ENCODE measurements at places on chromosomes 3 and 15. TPM values are rescaled to one million over a fixed set of nuclear protein-coding genes. Genes with fewer than 3 reads are reported as not detected.
A peak's percentile ranks its signal among the peaks of the same experiment; 100 is the strongest.

The GP5 gene
- total RNA-seq = 0.27 TPM

- no peak for DNase-seq
These were observed 288.9 kb upstream of the DPH6 start for GRCh38 chr15:35834866-35835265.

- DNase-seq = no peak
These were observed 80.3 kb downstream of the CERS3 start for GRCh38 chr15:100448481-100448880.

The GUCA1C gene
- not detected for total RNA-seq

DNA sequence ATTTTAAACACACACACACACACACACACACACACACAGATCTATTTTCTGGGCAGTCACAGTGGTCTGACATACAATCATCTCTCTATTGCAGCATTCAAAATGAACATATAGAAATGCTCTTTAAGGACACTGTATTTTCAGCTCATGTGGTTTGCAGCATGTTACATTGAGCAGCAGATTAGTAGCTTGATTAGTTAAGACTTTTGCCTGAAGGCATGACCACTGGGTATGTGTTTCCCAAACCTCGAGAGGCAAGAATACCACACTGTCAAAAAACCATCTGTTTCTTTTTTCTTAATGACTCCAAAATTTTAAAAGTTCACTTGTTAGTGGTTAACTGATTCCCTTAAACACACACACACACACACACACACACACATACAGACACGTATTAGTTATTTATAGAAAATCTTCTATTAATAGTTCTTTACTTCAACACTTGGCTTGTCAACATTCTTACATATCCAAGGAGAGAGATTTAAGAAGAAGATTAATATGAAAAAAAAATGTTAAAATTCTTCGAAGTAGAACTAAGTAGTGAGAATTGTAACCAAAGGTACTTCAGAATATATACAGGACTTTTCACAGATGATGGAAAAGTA lies 518.2 kb downstream of the CADM2 start:
- DNase-seq = no peak

GRCh38 chr3:42042747-42043098 lies 48.4 kb upstream of the TRAK1 start:
- DNase-seq = no peak

The ADAMTS17 gene
- total RNA-seq = under 0.01 TPM

DNA sequence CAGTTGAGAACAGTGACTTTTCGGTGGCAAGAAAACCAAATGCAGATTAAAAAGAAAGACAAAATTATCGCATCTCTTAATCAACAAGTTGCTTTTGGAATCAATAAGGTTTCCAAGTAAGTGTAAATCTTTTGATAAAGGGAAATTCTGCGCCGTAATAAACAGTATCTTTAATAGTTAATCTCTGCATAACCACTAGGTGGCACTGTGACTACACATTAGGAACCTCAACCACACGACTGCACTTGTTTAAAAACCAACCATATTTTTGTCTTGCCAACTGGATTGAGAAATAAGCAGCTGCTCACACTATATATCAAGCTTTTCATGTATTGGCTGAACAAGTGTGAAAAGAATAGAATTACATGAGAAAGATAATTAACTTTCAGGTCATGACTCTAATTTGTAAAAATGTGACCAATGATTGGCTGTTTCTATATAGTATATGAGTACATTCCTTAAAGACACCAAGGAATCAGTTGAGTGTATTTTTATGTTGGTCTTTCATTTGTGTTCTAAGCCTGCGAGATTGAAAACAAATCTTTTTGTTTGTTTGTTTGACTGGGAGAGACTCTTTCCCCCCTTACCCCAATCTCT lies 72.7 kb downstream of the DZIP3 start:
- DNase-seq = peak; percentile 84

The MYZAP gene
- total RNA-seq = 0.27 TPM

- DNase-seq = no peak
These were observed 72.3 kb downstream of the LMLN start for GRCh38 chr3:198032039-198032936.

DNA sequence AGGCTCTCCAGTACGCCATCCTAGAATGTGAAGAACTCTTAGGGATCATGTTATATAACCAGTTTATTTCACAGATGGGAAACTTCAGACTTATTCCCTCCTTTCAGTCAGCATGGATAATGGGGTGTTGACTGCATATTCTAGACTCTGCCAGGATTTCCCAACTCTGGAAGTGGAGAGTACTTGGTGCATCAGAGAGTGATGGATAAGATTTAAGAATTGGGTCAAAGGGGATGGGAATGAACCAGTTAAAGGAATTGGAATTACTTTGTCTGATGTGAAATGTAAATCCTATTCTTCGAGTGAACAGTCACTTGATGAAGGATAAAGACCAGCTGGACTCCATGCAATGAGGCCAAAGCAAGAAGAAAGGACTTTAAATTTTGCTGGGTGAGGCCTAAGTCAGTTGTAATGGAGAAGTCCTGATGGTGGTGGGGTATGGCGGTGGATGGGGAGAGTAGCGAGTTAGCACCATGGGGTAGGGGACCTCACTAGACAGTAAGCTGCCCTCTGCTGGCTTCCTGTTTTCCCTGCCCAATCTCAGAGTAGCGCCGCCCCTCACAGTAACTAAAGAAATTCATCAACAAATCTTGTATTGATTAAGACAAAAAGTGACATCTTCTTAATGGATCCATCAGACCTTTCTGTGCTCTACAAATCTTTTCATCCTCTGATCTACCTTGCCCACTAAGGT lies 7.3 kb upstream of the CACNA1D start:
- no peak for DNase-seq

GRCh38 chr3:18847583-18848197 lies 300.6 kb upstream of the KCNH8 start:
- DNase-seq = peak; percentile 44

The BDH1 gene
- total RNA-seq = 19.9 TPM

GRCh38 chr3:46566040-46566641 lies at the start of gene LRRC2:
LRRC2 (minus strand) TSS chr3:46566302; CDS start chr3:46551591, 14,711 bp downstream.
- no peak for DNase-seq

DNA sequence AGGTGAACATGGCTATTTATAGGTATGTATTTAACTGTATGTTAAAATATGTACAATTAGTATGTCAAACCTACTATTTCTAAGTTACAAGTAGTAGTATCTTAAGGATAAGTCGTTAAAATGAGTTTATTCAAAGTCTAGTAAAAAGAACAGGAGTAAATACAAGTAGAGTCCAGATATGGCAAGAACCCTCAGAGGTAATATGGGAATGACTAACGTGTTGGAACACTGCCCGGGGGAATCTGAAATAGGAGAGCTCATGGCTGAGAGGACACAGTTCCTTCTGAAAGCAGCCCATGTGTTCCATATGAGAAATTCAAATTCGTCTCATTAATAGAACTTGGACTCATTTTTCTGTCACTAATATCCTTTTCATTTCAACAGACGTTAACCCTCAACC lies 158.8 kb downstream of the CLSTN2 start:
- DNase-seq = no peak

GRCh38 chr3:164450276-164450905 lies 627.9 kb downstream of the SI start:
- no peak for DNase-seq

GRCh38 chr3:113438224-113438623 lies 3.1 kb downstream of the CFAP44 start:
- DNase-seq = no peak

- DNase-seq = no peak
These were observed 10.6 kb upstream of the PCSK6 start for GRCh38 chr15:101499863-101500713.

- DNase-seq = no peak
These were observed 11.5 kb upstream of the PDIA5 start for GRCh38 chr3:123055352-123055751.

The PXYLP1 gene
- 3.0 TPM for total RNA-seq

The FEM1B gene
- total RNA-seq = 47.7 TPM

The SEMA3G gene
- total RNA-seq = 0.54 TPM

GRCh38 chr15:48967336-48967735 lies 3.6 kb upstream of the SHC4 start:
- no peak for DNase-seq

DNA sequence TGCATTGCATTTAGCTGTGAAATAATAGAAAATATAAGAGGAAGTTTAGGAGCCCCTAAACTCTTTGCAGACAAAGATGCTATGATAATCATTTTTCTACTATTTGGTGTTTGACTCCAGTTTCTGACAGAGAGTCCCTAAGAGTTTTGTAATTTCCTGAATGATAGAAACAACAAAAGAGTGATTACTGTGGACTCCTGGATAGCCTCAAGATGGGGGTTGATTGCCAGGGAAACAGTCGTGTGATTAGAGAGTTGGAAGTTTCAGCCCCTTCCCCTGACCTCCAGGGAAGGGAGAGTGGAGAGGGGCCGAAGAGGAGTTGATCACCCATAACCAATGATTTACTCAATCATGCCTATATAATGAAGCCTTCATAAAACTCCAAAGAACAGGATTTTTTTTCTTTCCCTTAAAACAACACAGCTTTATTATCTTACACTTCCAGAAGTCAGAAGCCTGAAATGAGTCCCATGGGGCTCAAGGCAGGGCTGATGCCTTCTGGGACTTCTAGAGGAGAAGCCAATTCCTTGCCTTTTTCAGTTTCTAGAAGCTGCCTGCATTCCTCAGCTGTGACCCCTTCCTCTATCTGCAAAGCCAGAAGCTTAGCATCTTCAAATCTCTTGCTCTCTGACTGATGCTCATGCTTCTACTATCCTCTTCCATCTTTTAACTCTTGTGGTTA lies 292.3 kb upstream of the ZPLD1 start:
- DNase-seq = no peak

DNA sequence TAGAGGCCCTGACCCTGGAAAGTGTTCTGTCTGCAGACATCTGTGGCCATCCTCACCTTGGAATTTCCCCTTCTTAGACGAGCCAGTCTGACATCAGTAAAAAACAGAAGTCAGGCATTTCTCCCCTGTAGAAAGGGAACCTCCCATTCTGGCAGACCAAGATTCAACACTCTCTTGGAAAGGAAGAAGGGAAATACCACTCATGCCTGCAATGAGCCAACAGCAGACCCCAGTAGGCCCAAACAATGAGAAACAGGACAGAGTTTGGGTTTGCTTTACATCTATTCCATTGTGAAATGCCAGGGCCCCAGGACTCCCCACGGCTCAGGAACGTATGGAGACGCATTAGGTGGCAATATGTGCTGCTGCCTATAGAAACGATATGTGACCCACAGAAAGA lies 264.0 kb upstream of the NSMCE3 start:
- no peak for DNase-seq

DNA sequence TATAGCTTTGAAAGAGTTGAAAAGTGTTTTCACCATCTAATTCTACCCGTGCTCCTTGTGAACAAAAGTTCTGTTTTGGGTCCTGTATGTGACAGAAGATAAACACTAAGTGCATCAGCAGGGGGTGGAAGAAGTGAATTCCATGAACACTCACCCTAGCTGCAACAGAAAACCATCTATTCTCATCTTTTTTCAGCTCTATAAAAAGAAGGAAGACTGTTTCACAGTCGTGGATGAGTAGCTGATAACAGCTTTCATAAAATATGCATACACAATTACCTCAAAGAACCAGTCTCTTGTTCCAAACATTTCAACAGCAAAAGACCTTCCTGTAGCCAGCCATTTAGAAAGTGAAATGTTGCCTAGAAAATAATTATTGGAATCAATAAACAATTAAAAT lies 281.7 kb upstream of the RASGRP1 start:
- DNase-seq = no peak

DNA sequence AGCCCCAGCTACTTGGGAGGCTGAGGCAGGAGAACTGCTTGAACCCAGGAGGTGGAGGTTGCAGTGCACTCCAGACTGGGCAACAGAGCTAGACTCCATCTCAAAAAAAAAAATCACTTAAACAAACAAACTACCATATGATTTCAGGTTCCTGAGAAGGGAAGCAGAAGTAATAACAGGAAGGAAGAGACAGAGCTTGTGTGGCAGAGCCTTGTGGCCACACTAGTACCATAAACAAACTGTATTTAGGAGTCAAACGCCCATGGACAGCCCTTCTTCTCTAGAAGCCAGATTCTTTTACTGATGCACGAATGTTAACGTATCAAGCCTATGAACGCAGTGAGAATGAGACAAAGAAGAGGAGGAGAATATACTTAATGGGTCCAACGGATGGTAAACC lies 12.0 kb downstream of the MTMR10 start:
- no peak for DNase-seq

GRCh38 chr3:3110749-3111361 lies 681 bp upstream of the IL5RA start:
- no peak for DNase-seq

DNA sequence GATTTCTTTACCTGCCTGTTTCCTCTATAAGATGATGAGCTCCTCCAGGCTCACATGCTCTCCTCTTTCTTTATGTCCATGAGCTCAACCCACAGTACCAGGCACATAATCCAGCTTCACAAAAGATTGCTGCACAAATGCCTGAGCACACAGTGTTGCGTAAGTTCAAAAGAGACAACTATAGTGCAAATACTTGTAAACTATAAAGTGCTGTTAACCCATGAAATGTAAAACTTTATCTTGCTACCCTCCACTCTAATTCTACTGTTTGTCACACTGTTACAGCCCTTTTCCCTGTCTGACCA lies 101.0 kb upstream of the LPP start:
- no peak for DNase-seq

The IQCH gene
- total RNA-seq = 2.7 TPM

DNA sequence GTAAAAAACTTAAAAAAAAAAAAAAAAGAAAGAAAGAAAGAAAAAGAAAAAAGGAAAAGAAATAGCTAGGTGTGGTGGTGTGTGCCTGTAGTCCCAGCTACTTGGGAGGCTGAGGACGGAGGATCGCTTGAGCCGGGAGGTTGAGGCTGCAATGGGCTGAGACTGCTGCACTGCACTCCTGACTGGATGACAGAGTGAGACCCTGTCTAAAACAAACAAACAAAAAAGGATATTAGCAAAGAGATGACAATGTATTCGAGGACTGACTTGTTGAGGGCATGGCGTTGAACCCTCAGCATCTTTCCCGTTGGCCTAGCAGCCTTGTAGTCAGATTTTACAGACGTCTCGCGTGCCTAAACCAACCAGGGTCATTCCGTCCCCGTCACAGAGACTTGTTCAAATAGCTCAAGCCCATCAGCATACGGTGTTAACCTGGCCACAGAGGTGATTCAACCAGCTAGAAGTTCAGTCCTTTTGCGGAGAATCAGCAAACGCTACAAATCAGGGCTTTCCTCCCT lies 528 bp upstream of the NIT2 start:
- DNase-seq = no peak

The RAB27A gene
- total RNA-seq = 6.2 TPM

- no peak for DNase-seq
These were observed 77.0 kb upstream of the RBMS3 start for GRCh38 chr3:29203851-29204250.

DNA sequence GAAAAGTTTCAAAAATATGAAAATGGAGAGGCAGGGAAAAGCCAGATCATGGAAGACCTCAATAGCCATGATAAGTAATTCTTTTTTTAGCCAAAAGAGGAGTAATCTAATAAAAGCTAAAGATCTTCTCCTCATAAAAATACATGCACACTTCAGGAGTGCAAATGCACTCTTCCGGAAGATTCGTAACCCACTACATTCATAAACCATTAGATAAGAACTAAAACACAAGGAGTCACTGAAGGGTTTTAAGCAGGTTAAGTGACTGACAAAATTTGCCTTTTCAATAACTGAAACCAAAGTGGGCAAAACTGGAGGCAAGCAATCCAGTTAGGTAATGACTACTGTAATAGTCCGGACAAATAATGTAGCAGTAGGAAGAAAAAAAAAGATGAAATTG lies 46.0 kb downstream of the UBE3A start:
- no peak for DNase-seq

- no peak for DNase-seq
These were observed 96.4 kb downstream of the TMEM212 start for GRCh38 chr3:171939578-171939977.

The GNAT1 gene
- not detected for total RNA-seq

- no peak for DNase-seq
These were observed 56.5 kb upstream of the TMEM108 start for GRCh38 chr3:132981719-132982118.

All from hematopoietic multipotent progenitor cell (in vitro differentiated cells).